CD4-positive, alpha-beta T cell treated with Interleukin-21 for 1 hour (primary cell): ENCODE measurements at places on chromosomes 16 and 17.

GRCh38 chr17:56983366-56983765 is 5.4 kb downstream of the SCPEP1 start:
- DNase-seq: no peak

DNA sequence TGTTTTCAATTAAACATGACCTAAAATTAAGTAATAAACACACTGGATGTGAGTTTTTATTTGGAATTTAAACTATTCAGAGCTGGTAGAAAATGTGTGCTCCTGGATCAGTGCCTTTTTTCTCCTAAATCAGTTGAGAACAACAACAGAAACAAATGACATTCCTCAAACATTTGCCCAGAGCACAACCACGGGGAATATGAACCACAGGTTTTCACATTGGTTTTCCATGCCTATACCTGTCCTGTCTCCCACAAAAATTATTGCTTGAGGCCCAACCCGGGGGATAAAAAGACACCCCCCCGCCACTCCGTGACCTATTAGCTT is 6.8 kb downstream of the HSBP1 start:
- no peak for DNase-seq

- DNase-seq: no peak
Observed at GRCh38 chr17:41561554-41561953, 10.3 kb downstream of the KRT9 start.

- no peak for DNase-seq
Observed at GRCh38 chr16:74372953-74373846, 2.9 kb upstream of the NPIPB15 start.

GRCh38 chr17:58338841-58339754 is 10.5 kb upstream of the TSPOAP1 start:
- DNase-seq: peak; percentile 49

DNA sequence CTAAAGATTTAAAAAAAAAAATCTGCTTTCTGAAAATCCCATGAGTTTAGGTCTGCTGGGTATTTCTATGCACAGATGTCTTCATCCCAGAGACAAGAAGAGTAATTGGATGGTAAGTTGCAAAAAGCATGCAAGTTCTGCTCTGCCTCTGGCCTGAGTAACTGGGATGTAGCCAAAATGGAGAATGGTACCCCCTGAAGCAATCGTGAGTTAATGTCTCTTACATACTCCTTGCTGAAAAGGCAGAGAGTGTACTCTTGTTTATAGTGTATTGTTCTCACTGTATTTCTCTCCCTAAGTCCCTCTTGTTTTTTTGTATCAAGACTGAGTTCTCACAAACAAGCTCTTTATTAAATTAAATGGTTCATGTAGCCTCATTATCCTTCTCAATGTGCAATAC is 259.0 kb downstream of the IRX3 start:
- no peak for DNase-seq

DNA sequence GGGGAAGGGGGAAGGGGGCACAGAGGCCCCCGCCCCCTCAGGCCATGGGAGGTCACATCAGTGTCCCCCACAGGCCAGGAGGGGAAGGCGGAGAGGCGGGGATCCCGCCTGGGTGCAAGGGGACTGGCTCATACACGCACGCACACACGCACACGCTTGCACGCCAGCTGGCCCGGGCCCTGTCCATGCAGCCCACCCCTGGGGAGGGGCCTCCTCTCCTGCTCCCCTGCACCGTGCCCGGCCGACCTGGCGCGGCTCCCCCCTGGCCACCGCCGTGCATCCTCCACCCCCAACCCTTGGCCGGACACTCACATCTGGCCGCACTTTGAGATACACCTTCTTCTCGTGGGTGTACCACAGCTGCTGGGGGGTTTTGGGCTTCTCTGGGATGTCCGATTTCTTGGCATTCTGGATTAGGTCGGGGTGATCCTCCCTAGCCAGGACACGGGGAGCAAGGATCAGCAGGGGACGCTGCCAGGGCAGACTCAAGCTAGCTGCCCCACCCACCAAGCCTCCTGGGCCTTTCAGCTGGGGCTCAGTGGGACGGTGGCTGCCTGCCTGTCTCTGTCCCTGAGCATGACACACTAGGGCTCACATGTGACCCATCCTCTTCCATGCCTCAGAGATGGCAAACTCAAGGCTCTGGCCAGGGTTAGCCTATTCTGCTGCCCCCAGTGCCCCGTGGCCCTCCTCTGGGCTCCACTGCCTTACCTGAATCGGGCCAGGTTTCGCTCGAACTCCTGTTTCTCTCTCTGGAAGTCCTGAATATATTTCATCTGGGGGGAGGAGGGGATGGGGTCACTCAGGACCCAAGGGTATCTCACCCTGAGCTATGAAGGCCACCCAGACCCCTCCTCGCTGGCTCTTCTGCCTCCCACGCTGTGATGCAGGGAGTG is 6.7 kb downstream of the UBTF start:
- no peak for DNase-seq

DNA sequence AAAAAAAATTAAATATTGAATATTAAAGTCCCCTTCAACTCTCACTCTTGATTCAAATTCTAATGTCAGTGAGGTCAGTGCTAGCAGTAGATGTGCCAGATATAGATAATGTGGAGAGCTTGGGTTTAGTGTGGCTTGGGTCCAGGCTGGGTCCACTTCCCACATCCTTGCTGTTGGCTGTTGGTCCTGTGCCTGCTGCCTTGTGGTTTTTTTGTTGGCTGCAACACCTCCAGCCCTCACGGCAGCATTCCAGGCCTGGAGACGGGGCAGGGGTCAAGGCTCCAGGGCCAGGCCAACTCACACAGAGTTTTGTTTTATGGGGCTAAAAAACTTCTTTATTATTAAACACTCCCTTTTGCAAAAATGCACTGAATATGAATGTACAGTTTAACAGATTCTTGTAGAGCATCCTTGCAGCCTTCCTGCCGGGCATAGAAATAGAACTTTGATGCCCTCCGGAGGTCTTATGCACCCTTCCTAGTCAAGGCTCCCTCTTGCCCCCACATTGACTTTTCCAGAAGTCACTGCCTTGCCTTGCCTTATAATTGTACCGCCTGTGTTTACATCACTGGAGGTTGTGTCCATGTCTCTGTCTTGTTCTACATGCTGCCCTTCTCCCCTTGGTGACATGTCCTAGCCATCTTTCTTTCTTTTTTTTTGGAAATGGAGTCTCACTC is 25.5 kb upstream of the MYO15B start:
- no peak for DNase-seq
